ENCODE measurements at places on chromosomes 5 and 9.

GRCh38 chr5:112010475-112010874, 253.5 kb upstream of the NREP start:
- no peak for DNase-seq

DNA sequence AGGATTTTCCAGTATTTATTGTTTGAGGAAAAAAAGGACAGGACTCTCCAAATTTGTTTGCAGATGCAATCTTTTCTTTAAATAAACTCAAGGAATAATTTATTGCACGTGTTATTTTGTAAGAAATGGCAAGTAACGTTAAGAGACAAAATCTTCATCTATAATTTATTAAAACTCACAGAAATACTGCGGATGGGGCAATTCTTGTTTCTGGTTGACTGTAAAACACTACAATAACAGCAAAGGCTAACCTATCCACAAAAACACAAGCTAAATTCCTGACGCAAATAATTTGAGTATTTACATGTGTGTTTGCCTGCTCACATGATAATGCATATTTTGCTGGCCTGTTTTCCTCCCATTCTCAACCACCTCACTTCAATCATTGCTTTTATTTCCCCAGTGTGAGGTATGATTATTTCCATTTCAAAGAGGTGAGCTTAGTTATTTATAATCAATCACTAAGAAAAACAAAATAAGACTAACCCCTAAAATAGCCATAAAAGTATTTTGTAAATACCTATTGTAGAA, 619.4 kb downstream of the PDE4D start:
- no peak for DNase-seq

GRCh38 chr5:155546075-155546474, 532.5 kb downstream of the KIF4B start:
- DNase-seq = no peak

- no peak for DNase-seq
These were observed 132.1 kb upstream of the MAP3K1 start for GRCh38 chr5:56683281-56683680.

GRCh38 chr5:107032629-107033028, 638.1 kb downstream of the EFNA5 start:
- DNase-seq = no peak

- no peak for DNase-seq
These were observed 113.8 kb downstream of the TMC1 start for GRCh38 chr9:72635197-72635596.

DNA sequence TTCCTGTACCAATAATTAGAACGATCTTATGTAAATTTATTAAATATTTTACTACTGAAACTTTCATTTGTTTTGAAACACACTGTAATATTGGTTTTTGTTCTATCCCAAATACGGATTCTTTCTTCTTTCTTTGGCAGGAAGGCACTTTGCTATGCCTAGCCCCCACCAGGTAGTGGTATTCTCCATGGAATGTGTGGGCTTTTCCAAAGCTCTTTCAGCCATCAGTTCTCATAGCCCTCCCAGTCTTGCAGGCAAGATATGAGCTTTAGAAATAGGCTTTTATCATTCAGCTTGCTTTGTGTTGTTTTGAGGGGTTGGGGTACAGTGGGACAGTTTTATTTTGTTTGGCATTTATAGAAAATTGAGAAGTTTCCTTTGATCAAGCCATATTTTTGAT, 107.5 kb downstream of the DMXL1 start:
- DNase-seq = no peak

DNA sequence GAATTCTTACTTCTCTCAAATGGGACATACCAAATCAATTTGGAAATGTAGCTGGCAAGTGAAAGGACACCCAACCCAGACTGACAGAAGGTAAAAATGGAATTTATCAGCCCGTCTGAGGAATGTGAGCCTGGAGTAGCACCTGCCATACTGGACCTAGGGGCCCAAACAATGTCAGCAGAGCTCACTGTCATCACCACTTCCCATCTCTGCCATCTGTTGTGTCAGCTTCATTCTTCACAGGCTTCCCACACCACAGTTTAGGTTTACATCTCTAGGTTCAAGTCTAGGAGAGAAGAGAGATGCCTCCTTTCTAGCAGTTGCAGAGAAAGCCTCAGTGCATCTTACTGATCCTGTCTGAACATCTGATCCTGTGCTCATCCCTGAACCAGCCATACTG, 222.4 kb downstream of the DOCK8 start:
- no peak for DNase-seq
